Activated naive CD4-positive, alpha-beta T cell treated with anti-CD3 and anti-CD28 coated beads, Interleukin-2, amount 50 U/mL, for 16 hours (primary cell): ENCODE measurements at places on chromosomes 11 and 22.

DNA sequence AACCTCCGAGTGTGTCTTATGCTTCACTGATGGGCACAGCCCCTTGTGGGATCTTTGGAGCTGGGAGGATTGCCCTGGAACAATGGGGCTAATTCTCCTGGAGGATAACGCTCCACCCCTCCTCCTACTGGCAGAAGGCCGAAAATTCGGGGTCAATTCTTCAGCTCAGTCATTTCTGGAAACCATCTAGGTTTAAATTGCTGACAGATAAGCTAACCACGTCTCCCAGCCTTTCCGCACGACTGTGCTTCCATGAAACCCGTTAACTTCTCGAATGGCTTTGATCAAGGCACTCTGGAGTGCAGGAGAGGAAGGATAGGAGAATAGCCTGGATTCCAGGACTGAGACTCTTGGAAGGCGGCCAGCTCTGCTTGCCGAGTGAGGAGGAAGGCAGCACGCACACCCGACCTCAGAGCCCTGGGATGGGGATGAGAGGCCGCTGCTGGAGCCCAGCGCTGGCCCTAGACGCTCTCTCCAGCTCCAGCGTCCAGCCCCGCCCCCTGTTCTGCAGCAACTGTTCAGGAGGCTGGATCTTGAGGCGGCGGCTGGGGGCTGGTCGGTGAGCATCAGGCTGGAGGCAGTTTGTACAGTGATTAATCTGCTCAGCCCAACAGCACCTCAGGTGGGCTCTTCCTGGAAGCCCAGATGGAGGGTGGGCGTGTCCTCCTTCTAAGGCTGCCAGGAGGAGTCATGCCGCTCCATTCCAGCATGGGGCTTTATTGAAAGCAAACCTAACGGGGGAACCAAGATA is 176.7 kb upstream of the NCAM1 start:
- DNase-seq = no peak

DNA sequence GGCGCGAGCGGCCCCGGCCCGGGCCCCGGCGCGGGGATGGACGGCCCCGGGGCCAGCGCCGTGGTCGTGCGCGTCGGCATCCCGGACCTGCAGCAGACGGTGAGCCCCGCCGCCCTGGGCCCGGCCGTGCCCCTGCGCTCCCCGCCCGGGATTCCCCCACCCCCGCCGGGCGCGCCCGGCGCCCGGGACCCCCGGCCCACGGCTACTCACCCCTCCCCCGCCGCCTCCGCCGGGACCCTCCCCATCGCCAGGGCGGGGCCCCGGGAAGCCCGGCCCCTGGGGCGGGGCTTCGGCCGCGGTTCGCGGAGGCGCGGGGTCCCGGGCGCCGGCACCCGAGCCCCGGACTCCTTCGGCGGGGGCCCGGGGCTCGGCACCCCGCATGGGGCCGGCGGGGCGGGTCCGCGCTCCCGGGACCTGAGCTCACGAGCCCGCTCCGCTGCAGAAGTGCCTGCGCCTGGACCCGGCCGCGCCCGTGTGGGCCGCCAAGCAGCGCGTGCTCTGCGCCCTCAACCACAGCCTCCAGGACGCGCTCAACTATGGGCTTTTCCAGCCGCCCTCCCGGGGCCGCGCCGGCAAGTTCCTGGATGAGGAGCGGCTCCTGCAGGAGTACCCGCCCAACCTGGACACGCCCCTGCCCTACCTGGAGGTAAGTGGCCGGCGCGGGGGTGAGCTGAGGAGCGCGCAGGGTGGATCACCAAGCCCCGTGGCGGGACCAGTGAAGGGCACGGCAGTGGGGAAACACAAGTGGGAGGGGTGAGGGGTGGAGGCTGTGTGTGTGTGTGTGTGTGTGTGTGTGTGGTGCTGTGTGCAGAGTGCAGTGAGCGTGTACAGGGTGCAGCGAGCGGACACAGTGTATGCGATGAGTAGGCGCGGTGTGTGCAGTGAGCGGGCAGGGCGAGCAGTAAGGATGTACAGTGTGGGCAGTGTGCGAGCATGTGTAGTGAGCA is 2.3 kb downstream of the SHANK3 start:
- DNase-seq = no peak

DNA sequence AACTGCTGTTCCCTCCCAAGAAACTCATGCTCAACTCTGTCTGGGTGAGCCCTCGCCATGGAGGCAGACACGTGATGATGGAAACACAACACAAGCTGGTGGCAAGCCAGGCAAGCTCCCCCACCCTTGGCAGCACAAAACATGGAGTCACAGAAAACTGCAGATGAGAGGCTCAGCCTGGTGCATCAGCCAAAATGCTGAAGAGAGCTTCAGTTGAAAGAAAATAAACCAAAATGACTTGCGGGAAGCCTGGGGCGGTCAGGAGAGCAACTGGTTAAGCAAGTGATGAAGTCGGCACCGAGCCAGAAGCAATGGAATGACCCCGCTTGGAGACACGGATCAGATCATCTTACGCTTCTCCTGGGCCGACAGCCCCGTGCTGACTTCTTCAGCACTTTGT is 68.3 kb downstream of the C11orf58 start:
- no peak for DNase-seq

- no peak for DNase-seq
Observed at GRCh38 chr11:92424281-92424680, 199.7 kb downstream of the FAT3 start.

DNA sequence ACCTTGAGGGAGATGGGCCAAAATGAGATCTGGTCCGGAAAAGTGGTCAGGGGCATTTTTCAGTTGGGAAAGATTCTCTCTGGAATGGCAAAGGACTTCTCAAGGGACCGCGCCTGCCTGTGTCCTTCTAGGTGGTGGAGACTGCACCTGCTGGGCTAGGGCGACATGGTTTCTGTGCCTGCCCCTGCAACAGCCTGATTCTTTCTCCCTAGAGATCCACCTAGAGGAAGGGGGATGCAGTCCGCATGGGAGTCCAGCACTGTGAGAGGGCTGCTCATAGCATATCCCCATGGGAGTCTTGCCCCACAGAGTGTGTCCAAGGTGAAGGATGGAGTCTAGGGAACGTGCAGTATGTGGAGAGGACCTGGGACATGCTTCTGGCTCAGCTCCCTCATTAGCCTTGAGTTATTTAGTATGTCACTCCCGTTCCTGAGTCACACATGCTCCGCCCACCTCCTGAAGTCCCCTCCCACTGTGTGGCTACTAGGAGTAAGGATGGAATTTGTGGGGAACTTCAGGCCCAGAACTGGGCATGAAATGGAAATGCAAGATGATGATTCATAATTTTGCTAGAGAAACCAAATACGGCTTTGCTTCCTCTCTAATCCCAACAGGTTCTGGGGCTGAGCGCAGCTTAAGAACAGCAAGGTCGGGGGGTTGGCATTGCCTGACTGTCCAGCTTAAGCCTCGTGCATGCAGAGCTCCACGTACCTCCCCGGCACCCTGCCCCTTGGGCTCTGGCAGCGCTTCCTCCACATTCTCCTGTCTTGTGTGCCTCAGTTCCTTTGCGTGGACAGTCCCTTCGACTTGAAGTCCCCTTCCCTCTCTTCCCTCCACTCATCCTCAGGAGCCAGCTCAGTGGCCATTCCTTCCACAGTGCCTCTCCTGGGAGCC is 35.0 kb downstream of the GRIK4 start:
- no peak for DNase-seq

GRCh38 chr11:63564784-63565350 is 1.7 kb upstream of the PLAAT2 start:
- DNase-seq = no peak

- DNase-seq = peak; percentile 4
Observed at GRCh38 chr22:49768951-49769690, 58.6 kb downstream of the BRD1 start.

GRCh38 chr11:2741377-2742131 is 41.8 kb upstream of the KCNQ1OT1 start:
- DNase-seq = no peak

GRCh38 chr11:106389101-106389500 is 311.6 kb downstream of the AASDHPPT start:
- DNase-seq = no peak

- no peak for DNase-seq
Observed at GRCh38 chr11:60852117-60852981, 3.4 kb downstream of the PTGDR2 start.

GRCh38 chr11:61172888-61173287 is 11.7 kb upstream of the VPS37C start:
- no peak for DNase-seq

GRCh38 chr22:46381142-46381541 is 45.6 kb downstream of the TRMU start:
- DNase-seq = no peak

DNA sequence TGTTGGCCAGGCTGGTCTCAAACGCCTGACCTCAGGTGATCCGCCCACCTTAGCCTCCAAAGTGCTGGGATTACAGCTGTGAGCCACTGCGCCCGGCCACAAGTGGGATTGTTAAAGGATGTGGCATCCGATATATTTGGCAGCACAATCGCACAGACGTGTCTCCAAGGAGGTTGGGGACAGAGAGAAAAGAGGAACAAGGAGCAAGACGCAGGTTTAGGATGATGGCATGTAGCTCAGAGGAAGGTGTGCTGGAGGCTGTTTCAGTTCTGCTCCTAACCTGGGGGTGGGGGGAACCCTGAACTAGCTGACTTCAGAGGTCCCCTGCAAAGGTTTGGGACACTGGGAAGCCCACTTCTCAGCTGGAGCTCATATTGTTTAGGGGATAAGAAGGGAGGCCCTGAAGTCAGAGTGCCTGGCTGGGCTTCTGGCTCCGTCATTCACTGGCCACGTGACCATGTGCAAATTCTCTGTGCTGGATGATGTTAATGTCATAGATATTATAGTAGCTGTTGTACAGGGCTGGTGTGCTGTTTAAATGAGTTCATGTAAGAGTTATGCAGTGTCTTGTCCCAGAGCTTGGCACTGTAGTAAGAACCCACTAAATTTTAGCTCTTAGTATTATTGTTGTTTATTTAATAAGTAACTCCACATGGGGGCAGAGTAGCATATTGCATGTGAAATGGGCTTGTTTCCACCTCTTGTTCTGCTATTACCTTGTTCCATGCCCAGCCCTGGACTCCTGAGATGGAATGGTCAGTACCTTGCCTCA is 129.7 kb downstream of the ST3GAL4 start:
- no peak for DNase-seq

- DNase-seq = no peak
Observed at GRCh38 chr11:86513746-86514373, 139.2 kb downstream of the CCDC81 start.

DNA sequence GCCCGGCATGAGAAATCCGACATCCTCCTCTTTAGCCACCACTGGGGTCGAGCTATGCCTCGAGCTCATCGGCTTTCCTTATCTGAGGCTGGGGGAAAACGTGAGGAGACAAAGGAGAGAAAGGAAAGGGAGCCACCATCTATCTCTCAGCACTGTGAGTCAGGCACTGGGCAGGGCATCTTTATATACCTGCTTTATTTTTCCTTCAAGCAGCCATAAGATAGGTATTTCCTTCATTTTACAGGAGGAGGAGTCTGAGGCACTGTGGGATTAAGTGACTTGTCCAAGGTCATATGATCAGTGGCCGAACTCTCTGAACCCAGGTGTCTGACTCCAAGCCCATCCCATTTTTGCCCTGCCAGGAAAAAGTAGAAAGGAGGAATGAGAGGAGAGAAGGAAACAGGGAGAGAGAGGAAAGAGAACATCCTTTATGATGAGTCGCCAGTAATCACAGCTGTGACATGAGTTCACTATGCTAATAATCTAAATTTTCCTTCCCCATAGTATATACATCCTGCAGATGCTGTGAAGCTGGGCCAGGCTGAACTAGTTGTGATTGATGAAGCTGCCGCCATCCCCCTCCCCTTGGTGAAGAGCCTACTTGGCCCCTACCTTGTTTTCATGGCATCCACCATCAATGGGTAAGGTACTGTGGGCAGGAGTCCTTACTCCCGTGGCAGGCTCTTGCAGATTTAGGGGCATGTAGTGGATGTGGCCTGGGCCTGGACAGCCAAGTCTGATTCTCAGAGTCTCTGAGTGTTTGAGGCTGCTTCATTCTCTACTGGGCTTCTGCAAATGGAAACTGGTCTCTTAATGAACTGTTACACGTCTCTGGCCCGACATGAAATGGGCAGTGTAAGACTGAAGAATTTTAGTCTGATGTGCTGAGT is 21.8 kb downstream of the NAT10 start:
- no peak for DNase-seq

DNA sequence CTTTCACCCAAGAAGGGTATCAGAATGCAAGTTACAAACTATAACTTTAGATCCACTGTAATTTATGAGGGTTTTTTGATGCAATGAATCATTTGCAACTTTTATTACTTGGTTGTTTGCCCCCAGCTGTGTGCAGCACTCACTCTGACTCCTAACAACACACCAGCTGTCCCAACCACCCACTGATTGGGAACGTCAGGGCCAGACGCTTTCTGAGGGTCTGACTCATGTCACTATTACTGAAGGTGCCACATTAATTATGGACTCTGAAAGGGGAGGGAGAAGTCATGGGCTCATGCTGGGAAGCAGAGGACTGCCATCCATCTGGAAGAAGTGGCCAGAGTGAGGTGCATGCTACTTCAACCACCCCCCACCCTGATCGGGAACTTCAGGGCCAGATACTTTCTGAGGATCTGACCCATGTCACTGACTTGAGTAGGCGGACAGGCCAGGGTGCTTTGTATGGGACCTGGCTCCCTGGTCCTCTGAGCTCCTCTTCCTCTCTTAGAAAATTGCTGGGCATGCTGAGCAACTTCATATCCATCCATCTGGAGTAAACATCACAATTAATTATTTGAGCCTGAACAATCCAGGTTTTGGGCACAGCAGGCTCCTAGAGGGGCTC is 44.9 kb upstream of the DRD2 start:
- DNase-seq = no peak

GRCh38 chr22:44906248-44906936 is 103.4 kb downstream of the PHF21B start:
- no peak for DNase-seq

GRCh38 chr22:29901354-29901753 is 18.4 kb downstream of the MTMR3 start:
- no peak for DNase-seq

DNA sequence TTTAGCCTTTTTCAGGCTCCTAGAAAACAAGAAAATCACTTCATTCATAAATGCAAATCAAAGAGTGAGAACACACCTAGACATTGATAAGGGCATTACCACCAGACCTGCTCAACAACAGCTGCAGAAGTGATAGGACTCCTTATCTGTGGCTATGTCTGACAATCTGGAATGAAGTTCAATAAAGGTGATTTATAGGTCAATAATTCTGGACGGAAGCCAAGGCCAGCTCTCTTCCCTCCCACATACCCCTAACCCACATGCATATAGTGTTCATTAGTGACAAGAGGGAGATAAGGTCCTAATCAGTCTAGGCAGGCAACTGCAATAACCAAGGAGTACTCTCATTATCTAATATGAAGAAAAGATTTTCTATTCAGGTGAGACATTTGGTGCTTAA is 111.3 kb downstream of the ETS1 start:
- no peak for DNase-seq
